Hepatic stellate cell (primary cell): ENCODE measurements at places on chromosomes 6 and 20.

- no peak for DNase-seq
Observed at GRCh38 chr6:10082385-10082784, 332.5 kb downstream of the TFAP2A start.

- no peak for DNase-seq
Observed at GRCh38 chr6:75220357-75220756, 14.5 kb upstream of the COL12A1 start.

GRCh38 chr20:1937316-1937976, 42.2 kb downstream of the SIRPA start:
- no peak for DNase-seq

GRCh38 chr20:39850246-39850645, 838.8 kb downstream of the MAFB start:
- no peak for DNase-seq

DNA sequence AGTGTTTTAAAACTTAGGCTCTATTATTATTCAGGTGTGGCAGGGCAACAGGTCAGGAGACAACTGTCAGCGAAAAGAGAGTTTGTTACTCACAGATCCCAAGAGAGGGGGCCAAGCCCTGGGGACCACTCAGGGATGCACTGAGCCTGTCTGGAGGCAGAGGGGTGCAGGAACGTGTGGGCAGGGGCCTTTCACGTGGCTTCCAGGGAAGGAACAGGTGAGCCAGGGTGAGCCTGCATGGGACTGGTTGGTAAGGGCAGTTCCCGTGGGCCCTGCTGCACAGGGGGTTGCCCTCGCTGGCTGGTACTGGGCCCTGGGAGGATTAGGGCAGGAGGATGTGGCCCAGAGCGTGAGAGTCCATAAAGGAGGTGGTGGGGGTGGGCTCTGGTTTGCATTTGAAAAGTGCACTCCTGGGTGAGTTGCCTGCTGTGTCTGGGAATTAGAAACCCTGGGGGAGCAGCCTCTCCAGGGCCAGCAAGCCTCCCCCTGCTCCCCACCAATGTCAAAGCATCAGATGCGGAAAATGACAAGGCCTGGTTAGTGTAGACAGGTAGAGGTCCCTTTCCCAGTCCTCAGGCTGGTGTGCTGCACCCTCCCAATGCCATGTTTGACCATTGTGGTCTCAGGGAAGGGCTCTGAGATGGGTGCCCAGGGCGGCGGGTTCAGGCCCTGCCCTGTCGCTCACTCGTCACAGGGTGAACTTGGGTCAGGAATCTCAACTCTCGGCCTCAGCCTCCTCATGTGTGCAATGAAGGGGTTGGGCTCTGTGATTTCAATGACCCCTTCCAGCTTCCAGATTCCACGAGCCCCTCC, 127.4 kb upstream of the RPS6KA2 start:
- no peak for DNase-seq
